ENCODE measurements at places on chromosomes 2 and 18.

- no peak for DNase-seq
Measured at GRCh38 chr18:45275367-45276113, 339.7 kb upstream of the SLC14A2 start.

DNA sequence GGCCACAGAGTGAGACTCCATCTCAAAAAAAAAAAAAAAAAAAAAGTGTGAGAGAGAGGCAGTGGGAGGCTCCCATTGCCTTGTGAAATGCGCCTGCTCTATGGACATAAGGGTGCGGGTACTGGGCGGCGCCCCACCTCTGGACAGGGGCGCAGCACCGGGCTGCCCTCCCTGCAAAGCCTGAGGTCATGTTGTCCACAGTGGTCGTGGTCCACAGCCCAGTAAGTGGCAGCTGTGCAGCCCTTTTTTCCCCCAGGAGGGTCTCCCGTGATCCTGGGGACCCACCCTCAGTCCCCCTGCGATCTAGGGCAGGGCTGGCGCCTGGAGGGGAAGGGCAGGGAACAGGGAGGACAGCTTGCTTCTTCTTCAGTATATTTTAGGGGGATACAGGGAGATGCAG, 37.8 kb downstream of the LPIN1 start:
- no peak for DNase-seq

GRCh38 chr2:195337597-195337996, 319.4 kb upstream of the SLC39A10 start:
- no peak for DNase-seq

DNA sequence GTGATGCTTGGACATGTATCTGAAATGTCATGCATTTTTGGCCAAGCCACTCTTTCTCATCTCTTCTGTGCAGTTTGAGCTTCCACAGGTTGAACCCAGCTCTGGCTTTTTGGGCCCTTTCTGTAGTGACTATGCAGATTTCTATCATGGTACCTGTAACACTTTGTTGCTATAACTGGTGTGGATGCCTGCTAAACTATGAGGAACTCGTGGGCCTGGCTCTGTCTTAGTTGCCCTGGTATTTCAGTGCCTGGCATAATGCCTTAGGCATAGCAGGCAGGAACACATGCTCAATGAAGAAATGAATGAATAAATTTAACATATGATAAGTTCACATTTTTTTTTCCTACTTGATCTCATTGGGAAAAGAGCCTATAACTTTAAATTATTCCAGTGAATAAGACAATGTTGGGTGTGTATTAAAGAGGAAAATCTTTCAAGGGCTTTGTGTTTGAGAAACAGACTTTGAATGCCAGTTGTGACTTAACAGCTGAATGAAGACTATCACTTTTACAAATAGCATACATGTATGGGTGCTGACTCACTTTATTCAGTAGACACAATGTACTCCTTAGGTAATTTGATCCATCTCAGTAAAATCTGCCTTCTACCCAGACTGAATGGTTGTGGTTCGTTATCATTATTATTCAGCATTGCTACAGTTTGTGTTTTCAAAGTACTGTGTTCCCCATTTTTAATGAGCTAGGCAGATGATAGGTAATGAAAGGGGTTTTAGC, 86.4 kb upstream of the MAP4K3 start:
- no peak for DNase-seq

DNA sequence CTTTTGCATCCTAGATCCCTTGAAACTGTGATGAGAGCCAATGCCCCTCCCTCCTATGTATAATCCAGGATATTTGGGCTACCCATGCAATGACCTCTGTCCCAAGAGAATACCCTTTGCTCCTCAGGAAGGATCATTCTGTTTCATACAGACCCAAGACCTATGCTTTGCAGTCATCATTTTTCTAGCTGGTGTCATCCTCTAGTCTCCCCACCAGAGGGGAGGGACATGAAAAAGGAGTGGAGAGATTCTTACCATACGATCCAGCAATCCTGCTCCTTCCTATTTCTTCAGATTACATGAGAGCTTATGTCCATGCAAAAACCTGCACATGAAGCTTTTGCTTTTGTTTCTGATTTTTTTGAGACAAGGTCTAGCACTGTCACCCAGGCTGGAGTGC, 13.8 kb upstream of the GIGYF2 start:
- DNase-seq = no peak
